Stimulated activated CD4-positive, alpha-beta T cell treated with anti-CD3 and anti-CD28 coated beads, Interleukin-15, amount 100 ng/mL, for 24 hours (primary cell): ENCODE measurements at places on chromosomes 6 and 20.

DNA sequence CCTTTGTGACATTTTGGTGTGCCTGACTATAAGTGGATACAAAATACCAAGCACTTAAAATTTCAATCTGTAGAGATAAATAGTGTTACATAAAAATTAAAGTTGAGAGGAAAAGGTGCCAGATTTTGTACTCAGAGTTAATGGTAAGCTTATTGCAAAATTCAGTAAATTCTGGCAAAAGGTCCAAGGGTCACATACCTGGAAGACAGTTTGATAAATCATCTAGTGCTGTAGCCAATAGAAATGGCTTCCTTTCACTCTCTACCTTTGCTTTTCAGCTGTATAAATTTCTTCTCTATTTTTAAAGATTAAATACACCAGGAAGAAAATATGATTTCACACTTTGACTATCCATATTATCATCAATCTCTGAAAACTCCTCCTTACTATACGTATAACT is 690.2 kb upstream of the NRSN1 start:
- no peak for DNase-seq

DNA sequence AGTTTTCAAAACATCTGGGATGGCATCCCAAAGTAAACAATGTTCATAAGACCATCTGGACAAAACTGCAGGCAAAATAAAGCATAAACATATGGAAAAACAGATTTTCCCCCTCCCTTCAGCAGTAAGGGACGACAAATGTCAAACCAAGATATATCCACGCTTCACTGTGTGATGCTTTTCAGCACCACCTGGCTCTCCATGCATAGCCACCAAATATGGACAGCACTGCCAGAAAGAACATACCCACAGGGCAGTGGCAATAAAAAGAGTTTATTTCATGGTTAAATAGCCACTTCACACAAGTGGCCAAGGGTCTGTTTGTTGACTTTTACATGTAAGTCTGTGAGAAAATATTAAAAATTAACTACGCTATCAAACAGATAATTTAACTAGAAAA is 23.1 kb downstream of the USP45 start:
- DNase-seq = no peak

- DNase-seq = peak; percentile 49
These were observed 247.5 kb downstream of the TMEM242 start for GRCh38 chr6:157075549-157076450.

- DNase-seq = peak; percentile 62
These were observed 148.3 kb upstream of the RPS6KA2 start for GRCh38 chr6:166775180-166775922.

- no peak for DNase-seq
These were observed 53.6 kb upstream of the SMOC2 start for GRCh38 chr6:168387426-168387825.

DNA sequence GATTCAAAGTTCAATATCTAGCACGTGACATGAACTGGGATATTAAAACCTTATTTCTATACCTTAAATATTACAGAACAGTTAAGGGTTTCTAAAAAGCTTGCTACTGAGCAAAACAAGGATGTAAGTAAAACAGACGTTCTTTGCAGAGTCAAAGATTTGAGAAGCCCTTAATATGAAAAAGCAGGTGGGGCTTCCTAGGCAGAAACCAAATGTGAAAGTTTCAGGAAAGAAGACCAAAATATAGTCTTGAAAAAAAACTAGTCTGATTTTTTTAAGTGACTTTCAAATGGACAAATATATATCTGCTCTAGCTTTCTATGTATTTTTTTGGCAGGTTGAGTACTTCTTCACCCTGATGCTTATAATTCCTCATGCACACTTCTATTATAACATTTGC is 63.2 kb downstream of the TNFRSF21 start:
- DNase-seq = no peak

DNA sequence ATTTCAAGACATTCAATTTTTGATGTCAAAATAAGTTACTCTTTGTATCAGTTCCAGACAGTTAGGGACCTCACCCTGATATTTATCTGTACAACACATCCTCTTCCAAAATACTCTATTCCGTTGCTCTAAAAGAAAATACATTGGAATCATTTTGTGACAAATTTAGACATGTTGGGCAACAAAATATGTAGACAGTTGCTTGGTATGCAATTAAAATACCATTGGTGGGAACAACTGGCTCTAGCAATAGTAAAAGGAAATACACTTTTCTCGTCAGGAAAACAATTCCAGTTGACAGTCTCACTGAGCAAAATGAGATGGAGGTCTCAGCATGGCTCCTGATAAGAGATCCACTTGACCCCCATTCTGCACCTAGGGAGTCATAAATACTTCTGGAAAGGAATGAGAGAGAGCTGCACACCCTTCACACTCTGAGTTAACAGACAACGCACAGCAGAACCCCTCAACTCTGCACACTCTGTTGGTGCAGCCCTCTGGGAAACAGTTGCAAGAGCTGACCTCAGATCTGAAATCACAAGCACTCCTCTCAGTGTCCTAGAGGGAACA is 171.3 kb upstream of the NT5E start:
- no peak for DNase-seq

GRCh38 chr20:62776692-62777527 is 19.4 kb upstream of the MRGBP start:
- peak; percentile 77 for DNase-seq

DNA sequence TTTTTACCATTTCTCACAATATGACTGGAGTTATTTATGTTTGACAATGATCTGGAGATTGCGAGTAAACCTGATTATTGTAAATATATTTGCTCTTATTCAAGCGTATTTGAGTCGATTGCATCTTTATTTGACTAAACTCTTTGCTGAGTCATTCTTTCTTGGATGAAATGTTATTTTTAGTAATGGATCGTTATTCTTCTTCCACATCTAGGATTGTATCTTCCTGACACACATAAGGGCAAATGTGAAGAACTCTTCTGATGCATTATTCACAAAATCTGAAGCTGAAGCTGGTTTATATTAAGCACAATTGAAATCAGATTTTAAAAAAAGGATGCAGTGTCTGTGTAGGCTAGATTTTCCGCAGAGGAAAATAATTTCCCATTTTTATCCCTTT is 68.2 kb downstream of the SEL1L2 start:
- no peak for DNase-seq

DNA sequence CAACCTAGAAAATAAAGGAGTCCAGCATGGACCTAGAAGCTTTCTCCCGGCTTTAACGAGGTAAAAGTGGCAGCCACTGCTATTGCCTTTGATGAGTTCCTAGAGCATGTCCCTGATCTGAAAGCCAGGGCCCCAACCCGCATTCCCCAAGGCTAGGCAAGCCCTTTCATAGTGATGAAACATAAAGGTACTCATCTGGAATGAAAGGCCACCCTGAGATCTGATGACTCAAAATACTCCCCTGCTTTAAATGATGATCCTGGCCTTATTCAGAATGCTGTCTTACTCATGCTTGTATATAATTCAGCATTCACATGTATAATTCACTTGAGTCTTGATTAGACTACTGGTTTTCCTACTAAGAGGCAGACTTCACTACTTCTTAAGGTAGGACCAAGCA is 21.3 kb downstream of the TTPAL start:
- DNase-seq = peak; percentile 65

- DNase-seq = no peak
These were observed 30.1 kb downstream of the TOX2 start for GRCh38 chr20:43944653-43945235.

GRCh38 chr20:382291-383115 is 1.9 kb downstream of the TRIB3 start:
- no peak for DNase-seq

GRCh38 chr20:31560746-31561598 is 44.1 kb upstream of the ID1 start:
- no peak for DNase-seq

DNA sequence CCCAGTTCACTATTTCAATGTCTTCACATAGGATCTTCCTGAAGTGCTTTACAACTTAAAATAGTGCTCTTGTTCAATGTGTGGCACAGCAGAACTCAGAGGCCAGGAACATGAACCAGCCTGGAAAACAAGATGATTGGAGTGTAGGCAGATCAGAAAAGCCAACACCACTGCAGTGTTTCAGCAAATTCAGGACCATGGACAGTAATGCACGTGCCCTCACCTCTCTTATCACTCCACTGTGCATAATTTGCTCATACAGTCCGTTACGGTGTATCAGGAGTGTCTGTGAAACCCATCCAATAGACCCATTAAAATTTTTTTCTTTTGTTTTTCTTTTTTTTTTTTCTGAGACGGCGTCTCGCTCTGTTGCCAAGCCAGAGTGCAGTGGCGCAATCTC is 27.6 kb upstream of the HACE1 start:
- no peak for DNase-seq

DNA sequence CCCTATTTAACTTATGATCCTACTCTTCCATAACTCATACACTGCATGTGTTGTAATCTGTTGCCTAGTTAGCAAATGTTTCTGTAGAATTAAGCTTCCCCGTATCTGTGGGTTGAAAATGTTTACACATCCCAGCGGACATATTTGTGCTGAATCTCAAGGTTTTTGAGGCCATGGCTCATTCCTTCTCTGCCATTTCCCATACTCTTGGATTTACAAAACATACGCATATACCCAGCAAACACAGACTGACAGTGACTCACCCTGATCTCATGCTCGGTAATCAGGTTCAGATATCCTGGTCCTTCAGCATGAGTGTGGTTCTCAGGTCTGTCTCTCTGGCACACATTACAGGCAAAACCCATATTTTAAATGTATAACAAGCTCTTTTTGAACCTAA is 58.7 kb downstream of the AGPAT4 start:
- DNase-seq = no peak
